ENCODE measurements at places on chromosomes 13 and 19.

GRCh38 chr13:28494504-28494777 is 487 bp downstream of the FLT1 start:
- peak; percentile 10 for DNase-seq

GRCh38 chr13:39766464-39767158 is 111.1 kb downstream of the COG6 start:
- DNase-seq, result no peak

GRCh38 chr13:26323764-26324163 is 69.8 kb downstream of the CDK8 start:
- DNase-seq, result no peak

- no peak for DNase-seq
Observed at GRCh38 chr19:1725100-1726064, 27.9 kb upstream of the ONECUT3 start.

DNA sequence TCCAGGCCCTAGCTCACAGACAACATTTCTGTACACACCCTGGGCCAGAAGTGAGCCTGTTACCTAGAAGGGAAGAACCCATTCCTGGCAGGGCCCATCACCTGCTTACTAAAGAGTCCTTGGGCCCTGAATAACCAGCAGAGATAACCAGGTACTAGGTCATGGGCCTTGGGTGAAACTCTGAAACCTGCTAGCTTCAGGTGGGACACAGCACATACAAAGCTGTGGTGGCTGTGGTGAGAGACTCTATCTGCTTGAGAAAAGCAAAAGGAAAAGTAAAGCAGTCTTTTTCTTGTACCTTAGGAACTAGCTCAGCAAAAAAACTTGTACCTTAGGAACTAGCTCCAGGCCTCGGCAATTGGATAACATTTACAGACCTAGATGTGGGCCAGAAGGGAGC is 1895.9 kb upstream of the PCDH20 start:
- DNase-seq, result no peak

DNA sequence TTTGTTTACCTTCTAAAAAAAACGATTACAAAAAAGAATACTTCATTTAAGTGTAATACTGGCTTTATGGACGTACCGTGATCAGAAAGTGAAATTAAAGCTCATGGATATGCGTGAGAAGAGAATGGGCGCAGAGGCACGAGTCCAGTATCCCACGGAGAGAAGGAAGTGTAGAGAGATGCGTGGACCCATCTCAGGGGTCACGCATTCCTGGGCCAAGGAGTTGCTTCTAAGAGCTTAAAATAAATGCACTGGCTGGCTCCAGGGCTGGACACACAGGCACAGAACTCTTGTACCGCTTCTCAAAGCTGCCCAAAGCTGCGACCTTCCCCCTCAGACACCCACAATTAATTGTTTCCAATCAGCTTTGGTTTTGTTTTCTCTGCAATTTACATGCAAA is 8.7 kb upstream of the SPC24 start:
- DNase-seq, result no peak
